NCI-H1694 (cell line): ENCODE measurements at places on chromosomes 12 and 14.

DNA sequence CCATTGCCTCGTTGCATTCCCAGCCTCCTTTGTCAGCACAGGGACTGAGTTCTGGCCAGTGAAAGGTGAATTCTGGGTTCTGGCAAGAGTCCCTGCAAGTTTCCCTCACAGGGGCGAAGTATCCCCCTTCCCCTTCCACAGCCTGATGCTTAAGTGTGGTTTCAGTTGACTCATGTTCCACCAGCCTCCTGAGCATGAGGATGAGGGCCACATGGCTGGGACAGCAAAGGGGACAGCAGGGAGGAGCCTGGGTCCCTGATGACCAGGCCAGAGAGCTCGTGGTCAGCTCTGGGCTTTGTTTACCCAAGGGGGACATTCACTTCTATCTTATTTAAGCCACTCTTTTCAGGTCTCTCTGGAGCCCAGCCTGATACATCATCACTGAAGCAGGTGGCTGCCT is 36.5 kb downstream of the CACNA2D4 start:
- DNase-seq = no peak

DNA sequence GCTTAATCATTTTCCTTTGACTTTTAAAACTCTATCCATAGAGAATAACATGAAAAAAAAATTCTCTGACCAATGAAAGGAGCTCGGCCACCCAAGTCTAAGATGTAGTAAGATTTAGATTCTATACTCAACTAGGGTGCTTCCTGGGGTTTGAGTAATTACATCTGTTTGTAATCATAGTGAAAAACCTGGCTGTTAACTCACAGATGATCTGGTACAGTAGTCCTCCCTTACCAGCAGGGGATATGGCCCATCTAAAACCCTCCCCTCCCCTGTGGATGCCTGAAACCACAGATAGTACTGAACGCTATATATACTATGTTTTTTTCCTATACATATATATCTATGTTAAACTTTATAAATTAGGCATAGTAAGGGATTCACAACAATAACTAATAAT is 89.2 kb downstream of the DAAM1 start:
- no peak for DNase-seq

GRCh38 chr14:99755629-99756603 is 37.3 kb upstream of the EML1 start:
- no peak for DNase-seq

GRCh38 chr12:57892232-57892972 is 45.9 kb upstream of the CTDSP2 start:
- DNase-seq = no peak

GRCh38 chr12:32515137-32515873 is 115.9 kb downstream of the FGD4 start:
- no peak for DNase-seq

GRCh38 chr12:23687947-23688346 is 261.5 kb downstream of the SOX5 start:
- DNase-seq = no peak
